ENCODE measurements at places on chromosomes 2 and 18. TPM values are rescaled to one million over a fixed set of nuclear protein-coding genes. Genes with fewer than 3 reads are reported as not detected.

FBXO48 gene
- 0.99 TPM for total RNA-seq

DNA sequence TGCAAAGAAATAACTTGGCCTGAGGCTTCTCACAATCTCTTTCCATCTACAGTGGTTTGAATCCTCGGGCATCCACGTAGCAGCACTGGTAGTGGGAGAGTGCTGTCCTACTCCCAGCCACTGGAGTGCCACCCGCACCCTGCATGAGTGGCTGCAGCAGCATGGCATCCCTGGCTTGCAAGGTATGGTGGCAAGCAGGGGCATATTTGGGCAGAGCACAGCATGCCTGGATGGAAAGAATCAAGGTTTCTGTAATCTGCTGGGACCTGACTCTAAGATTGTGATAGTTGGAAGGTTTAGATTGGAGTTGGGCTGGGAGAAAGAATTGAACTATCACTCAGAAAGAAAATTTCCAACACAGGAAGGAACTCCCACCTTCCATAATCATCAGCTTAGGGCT, 4.0 kb downstream of the CAD start:
- DNase-seq = no peak

DNA sequence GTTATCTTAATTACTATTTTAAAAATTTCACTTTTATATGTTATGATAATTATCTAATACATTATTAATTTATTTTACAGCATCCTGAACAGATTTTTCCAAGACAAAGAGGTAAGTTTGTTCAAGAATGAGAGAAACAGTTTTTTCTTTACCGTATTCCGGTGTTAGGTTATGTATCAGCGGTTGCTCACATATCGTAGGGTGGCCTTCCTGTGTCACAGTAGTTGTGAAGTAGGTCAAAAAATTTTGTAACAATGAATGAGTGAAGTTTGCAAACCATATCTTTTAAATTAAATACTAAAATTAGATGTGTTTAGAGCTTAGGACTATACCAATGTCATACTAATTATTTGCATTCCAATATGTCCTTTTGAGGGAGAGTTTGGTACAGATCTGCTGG, 33.5 kb downstream of the MRPS9 start:
- no peak for DNase-seq

- no peak for DNase-seq
Observed at GRCh38 chr2:112181571-112182290, 43.5 kb downstream of the FBLN7 start.

DNA sequence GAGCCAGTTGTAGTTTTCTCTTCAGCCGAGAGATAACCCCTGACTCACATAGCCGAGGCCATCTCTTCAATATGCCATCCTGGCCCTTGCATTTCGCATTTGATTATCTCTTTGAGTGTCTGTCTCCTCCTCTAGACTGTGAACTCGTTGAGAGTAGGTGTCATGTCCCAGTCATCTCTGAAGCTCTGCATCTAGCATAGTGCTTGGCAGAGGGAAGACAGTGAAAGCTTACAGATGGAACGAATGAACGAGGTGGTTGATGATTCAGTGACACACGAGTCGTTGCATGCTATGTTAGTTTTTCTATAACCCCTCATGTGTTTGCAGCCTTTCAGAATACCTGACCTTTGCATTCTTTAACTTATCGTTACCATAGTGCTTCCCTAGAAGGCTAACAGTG, 59.9 kb upstream of the CYRIA start:
- DNase-seq = no peak

DNA sequence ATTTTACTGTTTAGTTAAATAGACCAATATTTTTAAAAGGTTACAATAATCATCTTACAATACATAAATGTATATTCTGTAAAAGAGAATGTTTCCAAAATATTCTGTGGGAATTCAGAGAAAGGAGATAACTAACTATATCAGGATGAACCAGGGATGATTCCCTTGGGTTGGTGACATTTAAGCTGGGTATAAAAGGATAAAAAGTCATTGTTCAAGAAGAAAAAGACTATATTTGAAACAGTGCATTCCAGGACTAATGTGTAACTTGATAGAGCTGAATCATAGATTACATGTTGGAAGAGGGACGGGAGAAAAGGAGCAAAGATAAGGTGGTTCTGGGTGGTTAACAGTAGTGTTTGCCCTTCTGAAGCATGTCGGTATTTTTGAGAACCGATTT, 10.1 kb downstream of the RASGRP3 start:
- DNase-seq = no peak
